ENCODE measurements at places on chromosomes 7 and 10. TPM values are rescaled to one million over a fixed set of nuclear protein-coding genes. Genes with fewer than 3 reads are reported as not detected.
A peak's percentile ranks its signal among the peaks of the same experiment; 100 is the strongest.

The AKR1C8 gene
- polyA plus RNA-seq = not detected

The BICC1 gene
- polyA plus RNA-seq = not detected

The FAM25G gene
- polyA plus RNA-seq = not detected

The GRM3 gene
- polyA plus RNA-seq = not detected

The STRIP2 gene
- 0.09 TPM for polyA plus RNA-seq

DNA sequence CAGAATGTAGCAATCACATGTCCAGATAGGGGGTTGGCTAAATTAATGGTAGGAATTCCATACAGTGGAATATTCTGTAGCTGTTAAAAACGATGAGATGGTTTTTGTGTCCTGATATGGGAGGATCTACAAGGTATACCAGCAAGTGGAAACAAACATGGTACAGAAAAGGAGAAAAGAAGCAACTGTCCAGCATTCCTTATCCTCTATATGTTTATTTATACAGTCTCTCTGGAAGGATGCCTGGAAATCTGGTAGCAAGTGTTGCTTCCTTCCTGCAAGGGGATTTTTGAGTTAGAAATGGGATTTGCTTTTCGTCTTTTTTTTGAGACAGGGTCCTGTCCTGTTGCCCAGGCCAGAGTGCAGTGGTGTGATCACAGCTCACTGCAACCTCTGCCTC, 19.3 kb downstream of the IL15RA start:
- no peak for DNase-seq
- no peaks in the 10 kb centered on the region for H3K4me1 ChIP-seq
- H3K36me3 ChIP-seq = no peaks in the 10 kb centered on the region

GRCh38 chr10:117005026-117005526, at the start of gene SHTN1:
TSS of gene SHTN1 (minus strand) at chr10:117005187. CDS start at chr10:117005079, 108 bp downstream.
- DNase-seq = peak; percentile 24
- no peak within 1 kb of the TSS for H3K27ac ChIP-seq
- H3K4me1 ChIP-seq = peaks cover 14% of the 10 kb centered on the region
- no peaks in the 10 kb centered on the region for H3K36me3 ChIP-seq

DNA sequence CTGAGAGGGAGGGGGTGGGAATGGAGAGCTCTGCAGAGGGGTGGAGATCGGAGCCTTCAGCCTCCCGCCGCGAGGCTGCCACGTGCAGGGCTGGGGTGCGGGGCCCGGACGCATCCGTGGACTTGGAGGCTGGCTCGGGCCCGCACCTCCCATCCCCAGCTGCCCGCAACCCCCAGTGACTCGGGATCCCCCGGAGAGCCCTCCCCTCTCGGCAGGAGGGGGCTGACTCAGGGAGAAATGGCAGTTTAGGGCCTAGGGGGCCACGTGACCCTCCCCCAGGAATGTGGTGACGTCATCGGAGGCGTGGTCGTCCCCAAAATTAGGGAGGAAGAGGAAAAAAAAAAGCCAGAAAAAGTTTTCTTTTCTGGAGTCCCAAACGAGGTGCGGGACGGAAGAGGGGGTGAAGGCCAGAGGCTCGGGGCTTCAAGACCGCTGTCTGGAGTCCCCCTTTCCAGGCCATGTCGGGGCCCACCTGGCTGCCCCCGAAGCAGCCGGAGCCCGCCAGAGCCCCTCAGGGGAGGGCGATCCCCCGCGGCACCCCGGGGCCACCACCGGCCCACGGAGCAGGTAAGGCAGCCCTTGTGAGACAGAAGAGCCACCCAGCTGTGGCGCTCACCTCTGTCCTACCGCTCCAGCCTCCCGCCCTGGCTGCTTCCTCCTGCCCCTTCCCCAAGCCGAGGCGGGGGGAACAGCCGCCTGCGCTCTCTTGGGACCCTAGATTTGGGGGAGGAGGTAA, at the start of gene TRIP6:
TSS of gene TRIP6 (plus strand) at position 348 of the 736 bp plus-strand sequence. CDS start at position 459, 111 bp downstream.
- H3K36me3 ChIP-seq = peaks cover 20% of the 10 kb centered on the region
- peak; percentile 55 for DNase-seq
- peaks cover 21% of the 10 kb centered on the region for H3K4me1 ChIP-seq
- H3K4me3 ChIP-seq = peak within 1 kb of the TSS; percentile 47
- no peaks in the 10 kb centered on the region for H3K27me3 ChIP-seq

GRCh38 chr7:105653441-105654005, 72.2 kb upstream of the EFCAB10 start:
- no peaks in the 10 kb centered on the region for H3K4me1 ChIP-seq
- no peaks in the 10 kb centered on the region for H3K27me3 ChIP-seq
- H3K36me3 ChIP-seq = no peaks in the 10 kb centered on the region
- DNase-seq = no peak

DNA sequence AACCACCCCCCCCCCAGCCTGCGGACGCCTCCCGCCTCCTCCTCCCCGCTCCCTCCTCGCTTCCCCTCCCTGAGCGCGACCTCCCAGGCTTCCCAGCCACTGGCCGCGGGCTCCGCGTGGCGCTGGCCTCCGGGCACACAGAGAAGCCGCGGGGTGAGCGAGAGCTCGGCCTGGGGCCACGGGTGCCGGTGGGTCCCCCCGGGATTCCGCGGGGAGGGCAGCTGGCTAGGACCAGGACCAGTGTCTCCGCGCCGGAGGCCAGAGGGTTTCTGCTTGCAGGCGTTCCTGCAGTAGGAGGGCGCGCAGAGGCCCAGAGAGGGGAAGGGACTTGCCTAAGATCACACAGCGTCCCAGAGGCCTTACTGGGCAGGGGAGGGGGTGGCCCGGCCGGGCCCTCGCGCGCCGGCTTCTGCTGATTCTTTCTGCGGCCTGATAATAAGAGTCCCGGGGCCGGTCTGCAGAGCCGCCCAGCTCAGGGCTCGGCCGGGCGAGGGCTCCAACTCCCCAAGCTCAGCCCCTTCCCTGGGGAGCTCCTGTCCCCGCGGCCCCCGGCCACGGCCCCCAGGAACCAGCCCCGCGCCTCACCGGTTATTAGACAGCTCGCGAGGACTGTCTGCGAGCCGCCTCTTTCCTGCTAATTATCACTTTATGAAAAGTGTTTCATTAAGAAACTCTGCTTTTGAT, 10.1 kb downstream of the UNCX start:
- no peak overlapping the region for H3K4me3 ChIP-seq
- peaks cover 83% of the 10 kb centered on the region for H3K27me3 ChIP-seq
- H3K4me1 ChIP-seq = peaks cover 18% of the 10 kb centered on the region
- peak; percentile 32 for DNase-seq
- no peaks in the 10 kb centered on the region for H3K36me3 ChIP-seq

- H3K4me1 ChIP-seq = no peaks in the 10 kb centered on the region
- no peak overlapping the region for H3K4me3 ChIP-seq
- H3K36me3 ChIP-seq = no peaks in the 10 kb centered on the region
- no peaks in the 10 kb centered on the region for H3K27me3 ChIP-seq
- DNase-seq = no peak
Measured at GRCh38 chr10:29914986-29915785, 144.2 kb downstream of the JCAD start.

DNA sequence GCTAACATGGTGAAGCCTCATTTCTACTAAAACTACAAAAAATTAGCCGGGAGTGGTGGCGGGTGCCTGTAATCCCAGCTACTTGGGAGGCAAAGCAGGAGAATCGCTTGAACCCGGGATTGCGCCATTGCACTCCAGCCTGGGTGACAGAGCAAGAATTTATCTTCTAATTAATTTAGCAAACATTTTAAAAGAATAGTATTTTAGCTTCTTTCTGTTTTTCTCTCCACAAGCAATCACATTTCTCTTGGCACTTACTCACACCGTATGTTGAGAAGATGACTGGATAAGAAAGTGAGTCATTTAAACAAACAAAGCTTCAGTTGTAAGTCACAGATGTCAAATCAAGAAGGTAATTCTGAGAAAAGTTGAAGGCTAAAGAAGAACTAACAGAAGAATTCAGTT, 264.0 kb downstream of the ARL4A start:
- no peak for DNase-seq
- no peaks in the 10 kb centered on the region for H3K4me1 ChIP-seq
- H3K27me3 ChIP-seq = no peaks in the 10 kb centered on the region
- no peak overlapping the region for H3K27ac ChIP-seq
- H3K4me3 ChIP-seq = no peak overlapping the region

DNA sequence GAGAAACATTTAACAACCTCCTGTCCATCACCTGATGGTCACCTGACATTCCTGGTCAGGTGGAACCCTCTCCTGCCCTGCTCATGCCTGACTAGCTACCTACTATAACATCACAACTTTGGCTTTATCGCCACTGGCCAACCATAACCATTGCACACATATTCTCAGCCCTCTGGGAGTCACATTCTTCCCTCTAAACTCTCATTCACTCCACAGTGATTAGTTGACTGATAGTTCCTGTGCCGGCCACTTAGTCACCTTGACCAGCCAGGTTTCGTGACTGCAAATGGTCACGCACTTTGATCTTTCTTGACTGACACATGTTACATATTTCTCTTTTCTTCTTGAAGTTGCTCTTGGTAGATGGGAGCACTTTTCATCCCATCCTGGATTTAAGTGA, 50.1 kb downstream of the GNAI1 start:
- H3K4me3 ChIP-seq = no peak overlapping the region
- no peaks in the 10 kb centered on the region for H3K4me1 ChIP-seq
- H3K27me3 ChIP-seq = no peaks in the 10 kb centered on the region
- no peak for DNase-seq
- no peaks in the 10 kb centered on the region for H3K36me3 ChIP-seq

DNA sequence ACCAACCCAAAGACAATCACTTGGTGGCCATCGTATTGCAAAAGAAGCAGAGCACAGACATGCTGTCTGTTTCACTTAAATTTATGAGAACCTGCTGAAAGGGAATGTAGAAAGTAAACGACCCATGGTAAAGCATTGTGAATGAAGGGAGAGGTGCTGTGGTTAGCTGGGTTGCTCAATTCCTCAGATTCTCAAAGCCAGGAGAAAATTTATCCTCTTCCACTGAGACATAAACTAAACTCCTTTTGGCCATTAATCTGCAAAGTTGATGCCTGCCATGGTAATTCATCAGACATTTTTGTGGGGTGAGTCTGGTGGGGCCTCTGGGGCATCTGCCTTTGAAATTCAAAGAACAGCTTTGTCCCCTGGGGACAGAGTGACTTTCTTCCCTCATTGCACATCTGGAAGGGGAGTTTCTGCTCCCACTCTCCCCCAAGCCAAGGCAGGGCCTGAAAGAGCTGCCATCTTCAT, 951.0 kb downstream of the LRMDA start:
- H3K4me3 ChIP-seq = no peak overlapping the region
- H3K4me1 ChIP-seq = no peaks in the 10 kb centered on the region
- H3K36me3 ChIP-seq = no peaks in the 10 kb centered on the region
- no peak for DNase-seq
- H3K27ac ChIP-seq = no peak overlapping the region

DNA sequence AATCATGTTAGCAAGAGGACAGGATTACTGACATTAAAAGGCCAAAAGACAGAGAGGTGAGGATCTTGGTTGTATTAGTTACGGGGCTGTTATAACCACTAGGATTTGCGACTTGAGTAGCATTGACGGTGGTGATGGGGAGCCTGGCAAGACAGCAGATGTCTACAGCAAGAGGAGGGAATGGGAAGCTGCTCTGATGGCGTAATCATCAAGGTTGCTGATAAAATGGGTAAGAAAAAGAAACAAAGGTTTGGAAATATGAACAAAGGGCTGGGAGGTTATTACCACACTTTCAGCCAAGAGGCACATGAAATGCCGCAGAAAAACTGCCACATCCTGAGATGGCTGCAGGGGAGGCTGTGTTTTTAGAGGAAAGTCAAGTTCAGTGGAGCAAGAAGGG, 33.9 kb downstream of the TMEM229A start:
- no peak overlapping the region for H3K4me3 ChIP-seq
- no peak overlapping the region for H3K27ac ChIP-seq
- H3K4me1 ChIP-seq = no peaks in the 10 kb centered on the region
- no peaks in the 10 kb centered on the region for H3K27me3 ChIP-seq
- no peaks in the 10 kb centered on the region for H3K36me3 ChIP-seq

- no peaks in the 10 kb centered on the region for H3K27me3 ChIP-seq
- H3K4me1 ChIP-seq = peaks cover 5% of the 10 kb centered on the region
- H3K36me3 ChIP-seq = no peaks in the 10 kb centered on the region
- no peak for DNase-seq
- no peak overlapping the region for H3K4me3 ChIP-seq
- no peak overlapping the region for H3K27ac ChIP-seq
Measured at GRCh38 chr10:99369551-99369950, 40.4 kb downstream of the CNNM1 start.

- H3K27me3 ChIP-seq = no peaks in the 10 kb centered on the region
- H3K4me1 ChIP-seq = no peaks in the 10 kb centered on the region
- H3K27ac ChIP-seq = no peak overlapping the region
- H3K4me3 ChIP-seq = no peak overlapping the region
- no peaks in the 10 kb centered on the region for H3K36me3 ChIP-seq
Measured at GRCh38 chr10:78717200-78717599, 351.6 kb upstream of the ZMIZ1 start.

DNA sequence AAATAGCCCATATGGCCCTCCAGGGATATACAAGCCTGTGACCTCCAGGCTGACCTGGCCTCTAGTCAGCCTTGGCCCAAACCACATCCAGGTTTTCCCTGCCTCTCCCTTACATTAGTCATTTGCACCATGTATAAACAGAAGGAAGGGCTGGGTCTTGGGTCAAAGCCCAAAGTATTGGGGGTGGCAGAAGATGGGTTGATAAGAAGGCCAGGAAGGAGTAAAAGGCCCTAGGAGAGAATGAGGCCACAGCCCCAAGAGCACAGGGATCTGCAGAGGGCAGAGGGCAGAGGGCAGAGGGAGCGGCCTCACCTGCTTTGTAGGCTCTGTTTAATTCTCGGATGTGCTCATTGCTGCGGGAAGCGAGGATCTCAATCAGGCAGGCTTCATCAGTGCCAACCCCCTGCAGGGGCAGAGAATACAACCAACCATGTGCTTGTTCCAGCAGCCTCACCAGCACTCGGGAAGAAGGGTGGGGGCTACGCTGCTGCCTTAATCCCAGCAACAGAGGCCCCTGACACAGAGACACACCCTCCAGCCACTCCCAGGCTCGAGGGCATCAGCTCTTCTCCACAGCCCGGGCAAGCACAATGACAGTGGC, 31.3 kb downstream of the PLAC9 start:
- no peak overlapping the region for H3K27ac ChIP-seq
- DNase-seq = no peak
- H3K4me3 ChIP-seq = no peak overlapping the region
- no peaks in the 10 kb centered on the region for H3K27me3 ChIP-seq
- H3K36me3 ChIP-seq = no peaks in the 10 kb centered on the region

DNA sequence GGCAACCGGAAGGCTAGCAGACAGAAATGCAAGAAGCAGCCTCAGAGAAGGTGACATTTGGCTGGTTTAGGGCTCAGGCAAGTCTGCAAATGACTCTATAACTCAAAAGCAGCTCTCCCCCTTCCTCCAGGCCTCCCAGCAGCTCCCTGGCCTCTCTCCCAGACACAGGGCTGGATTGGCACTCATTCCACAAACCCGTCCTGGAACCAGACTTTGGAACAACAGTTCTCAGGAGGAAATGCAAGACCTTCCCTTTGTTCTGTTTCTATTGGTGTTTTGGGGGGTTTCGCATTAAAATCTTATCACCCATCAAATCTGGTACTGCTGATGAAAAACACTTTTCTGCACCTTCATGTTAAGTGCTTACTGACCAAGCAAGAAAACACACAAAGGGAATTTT, 40.3 kb upstream of the EFCAB10 start:
- no peaks in the 10 kb centered on the region for H3K27me3 ChIP-seq
- DNase-seq = no peak
- H3K27ac ChIP-seq = no peak overlapping the region
- no peaks in the 10 kb centered on the region for H3K4me1 ChIP-seq
- no peak overlapping the region for H3K4me3 ChIP-seq
